ENCODE measurements at places on chromosomes 3 and 15.

DNA sequence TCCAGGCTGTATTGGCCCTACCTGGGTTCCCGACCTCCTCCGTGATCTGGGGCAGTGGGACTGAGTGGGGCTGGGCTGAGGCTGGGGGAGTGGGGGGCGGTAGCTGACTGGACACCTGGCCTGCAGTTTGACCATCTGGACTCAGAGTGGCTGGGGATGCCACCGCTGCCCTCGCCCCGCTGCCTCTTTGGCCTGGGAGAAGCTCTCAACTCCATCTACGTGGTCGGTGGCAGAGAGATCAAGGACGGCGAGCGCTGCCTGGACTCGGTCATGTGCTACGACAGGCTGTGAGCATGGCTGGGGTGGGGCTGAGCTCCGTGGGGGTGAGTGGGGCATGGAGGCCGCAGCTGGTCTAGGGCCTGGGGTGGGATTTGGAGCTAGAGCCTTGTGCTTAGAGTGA is 2.7 kb downstream of the KLHL40 start:
- DNase-seq, result no peak

GRCh38 chr3:160837394-160837980 is 81.5 kb downstream of the PPM1L start:
- no peak for DNase-seq

DNA sequence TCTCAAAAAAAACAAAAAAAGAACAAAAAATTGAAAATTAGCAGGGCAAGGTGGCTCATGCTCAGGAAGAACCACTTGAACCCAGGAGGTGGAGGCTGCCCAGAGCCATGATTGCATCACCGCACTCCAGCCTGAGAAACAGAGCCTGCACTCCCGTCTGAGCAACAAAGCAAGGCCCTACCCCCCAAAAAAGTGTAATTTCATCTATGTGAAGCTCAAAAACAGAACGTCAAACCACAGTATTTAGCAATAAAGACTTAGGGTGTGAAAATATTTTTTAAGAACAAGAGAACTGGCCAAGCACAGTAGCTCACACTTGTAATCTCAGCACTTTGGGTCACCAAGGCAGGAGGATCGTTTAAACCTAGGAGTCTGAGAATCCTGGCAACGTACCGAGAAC is 38.2 kb downstream of the STAG1 start:
- DNase-seq, result no peak

DNA sequence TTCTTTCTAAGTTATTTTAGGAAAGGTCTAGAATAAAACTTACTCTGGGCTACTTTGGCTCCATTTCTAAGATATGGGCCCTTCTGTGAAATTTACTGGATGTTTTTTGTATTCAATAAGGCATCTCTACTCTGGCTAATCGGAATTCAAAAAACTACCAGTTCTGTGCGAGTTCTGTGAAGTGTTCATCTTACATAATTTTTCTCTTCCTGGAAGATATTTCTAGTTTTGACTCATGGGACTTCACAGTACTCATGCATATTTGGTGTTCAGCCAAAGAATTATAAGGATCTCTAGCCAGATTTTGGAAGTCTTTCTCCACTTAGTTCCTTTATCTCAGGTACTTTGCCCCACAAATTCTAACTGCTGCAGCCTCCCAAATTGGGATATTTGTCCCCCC is 46.4 kb upstream of the MBNL1 start:
- peak; percentile 38 for DNase-seq

DNA sequence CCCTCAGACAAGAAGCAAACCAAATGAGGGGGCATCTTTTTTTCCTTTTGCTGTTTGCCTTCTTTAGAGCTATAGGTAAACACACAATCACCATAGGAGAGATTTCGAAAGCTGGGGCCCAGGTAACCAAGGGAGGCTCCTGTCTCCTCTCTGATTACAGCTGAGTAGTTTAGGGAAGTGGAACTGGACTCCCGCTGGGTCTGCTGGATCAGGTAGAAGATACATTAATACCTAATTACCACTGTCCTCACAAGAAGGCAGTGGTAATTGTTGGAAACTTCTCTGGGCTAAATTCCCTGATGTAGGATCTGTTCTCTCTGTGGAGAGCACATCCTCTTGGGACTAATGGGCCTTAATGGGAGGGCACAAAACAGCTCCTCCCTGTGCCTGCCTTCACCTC is 32.7 kb downstream of the HDC start:
- DNase-seq, result no peak

All from mammary epithelial cell (primary cell).